ENCODE measurements at places on chromosomes 7 and 10. TPM values are rescaled to one million over a fixed set of nuclear protein-coding genes. Genes with fewer than 3 reads are reported as not detected.

- DNase-seq = no peak
These were observed 149.0 kb downstream of the NRCAM start for GRCh38 chr7:108307194-108307593.

DNA sequence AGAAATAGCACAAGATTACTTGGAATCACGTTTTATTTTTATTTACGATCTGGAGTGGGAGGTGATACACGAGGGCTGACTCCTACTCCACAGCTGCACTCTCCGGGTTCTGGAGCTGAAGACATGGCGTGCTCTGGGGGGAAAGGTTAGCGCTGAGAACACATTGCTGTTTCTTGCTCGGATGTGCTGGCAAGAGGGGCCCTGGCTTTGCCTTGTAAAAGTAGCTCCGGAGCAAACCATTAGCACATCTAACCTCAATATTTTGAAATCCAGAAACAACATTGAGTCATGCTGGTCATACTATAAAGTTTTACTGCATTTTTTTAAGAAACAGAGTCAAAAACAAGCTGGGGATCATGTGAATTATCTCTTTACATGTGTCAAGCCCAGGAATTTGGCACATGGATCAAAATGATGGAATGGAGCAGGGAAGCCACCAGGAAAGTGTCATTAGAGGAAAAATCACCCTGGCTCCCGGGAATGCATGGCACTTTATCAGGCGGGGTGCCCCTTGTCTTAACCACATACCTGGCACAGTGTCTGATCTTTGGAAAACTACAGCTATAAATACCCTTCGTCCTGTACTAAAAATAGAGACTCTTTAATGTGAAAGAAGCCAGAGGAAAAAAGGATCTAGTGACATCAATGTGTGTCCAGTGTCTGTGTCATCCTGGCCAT is 31.6 kb upstream of the LYZL1 start:
- DNase-seq = peak; percentile 74

DNA sequence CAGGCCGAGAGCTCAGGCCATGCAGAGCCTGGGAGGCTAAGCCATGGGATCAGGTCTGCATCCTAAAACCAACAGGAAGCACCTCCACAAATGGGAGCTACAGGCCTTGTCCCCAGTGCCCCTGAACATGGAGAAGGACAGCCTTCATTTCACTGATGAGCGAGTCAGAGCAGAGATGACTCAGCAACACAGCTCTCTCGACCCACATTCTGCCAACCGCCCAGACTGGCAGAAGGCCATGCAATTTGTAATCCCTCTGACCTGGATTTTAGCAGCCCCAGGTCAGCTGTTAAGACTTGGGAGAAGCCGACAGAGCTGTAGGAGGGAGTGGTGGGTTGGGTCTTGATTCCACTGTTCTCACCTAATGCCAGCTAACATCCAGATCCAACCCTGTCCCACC is 25.5 kb downstream of the VOPP1 start:
- peak; percentile 78 for DNase-seq

DNA sequence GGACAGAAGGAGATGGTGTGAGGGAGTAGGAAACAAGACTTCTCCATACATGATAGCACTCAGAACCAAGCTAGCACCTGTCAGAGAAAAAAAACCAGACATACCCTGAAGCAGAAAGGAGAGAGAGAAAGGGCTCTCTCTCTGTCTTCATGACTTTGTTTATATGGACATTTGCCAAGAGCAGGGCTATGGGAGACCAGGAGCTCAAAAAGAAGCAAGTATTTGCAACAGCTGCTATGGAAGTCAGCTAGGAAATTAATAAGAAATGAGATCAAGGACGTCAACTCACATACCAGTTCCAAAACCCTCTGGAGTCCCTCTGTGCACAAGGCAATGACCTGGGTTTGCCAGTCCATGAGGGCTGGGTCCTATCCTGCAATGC is 111.6 kb downstream of the SGMS1 start:
- DNase-seq = no peak

- no peak for DNase-seq
These were observed 557 bp upstream of the LSM8 start for GRCh38 chr7:118183428-118183785.

DNA sequence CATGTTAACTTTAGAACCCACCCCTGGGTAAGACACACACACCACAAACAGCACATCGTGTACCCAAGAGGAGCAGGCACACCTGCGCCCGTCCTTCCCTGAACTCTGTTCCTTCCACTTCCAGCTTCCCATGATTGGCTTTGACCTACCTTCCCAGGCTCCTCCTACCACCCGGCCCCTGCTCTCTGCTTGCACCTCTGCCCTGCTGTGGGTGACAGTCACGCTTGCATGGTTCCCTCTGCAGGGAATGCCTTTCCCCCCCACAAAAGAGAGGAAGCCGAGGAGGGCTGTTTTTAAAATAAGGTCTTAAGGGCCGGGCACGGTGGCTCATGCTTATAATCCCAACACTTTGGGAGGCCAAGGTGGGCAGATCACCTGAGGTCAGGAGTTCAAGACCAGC is 16.4 kb downstream of the SFXN4 start:
- DNase-seq = no peak

GRCh38 chr10:61795551-61795950 is 105.9 kb upstream of the ARID5B start:
- DNase-seq = no peak

- no peak for DNase-seq
These were observed 237.1 kb upstream of the SHH start for GRCh38 chr7:156049366-156049765.

DNA sequence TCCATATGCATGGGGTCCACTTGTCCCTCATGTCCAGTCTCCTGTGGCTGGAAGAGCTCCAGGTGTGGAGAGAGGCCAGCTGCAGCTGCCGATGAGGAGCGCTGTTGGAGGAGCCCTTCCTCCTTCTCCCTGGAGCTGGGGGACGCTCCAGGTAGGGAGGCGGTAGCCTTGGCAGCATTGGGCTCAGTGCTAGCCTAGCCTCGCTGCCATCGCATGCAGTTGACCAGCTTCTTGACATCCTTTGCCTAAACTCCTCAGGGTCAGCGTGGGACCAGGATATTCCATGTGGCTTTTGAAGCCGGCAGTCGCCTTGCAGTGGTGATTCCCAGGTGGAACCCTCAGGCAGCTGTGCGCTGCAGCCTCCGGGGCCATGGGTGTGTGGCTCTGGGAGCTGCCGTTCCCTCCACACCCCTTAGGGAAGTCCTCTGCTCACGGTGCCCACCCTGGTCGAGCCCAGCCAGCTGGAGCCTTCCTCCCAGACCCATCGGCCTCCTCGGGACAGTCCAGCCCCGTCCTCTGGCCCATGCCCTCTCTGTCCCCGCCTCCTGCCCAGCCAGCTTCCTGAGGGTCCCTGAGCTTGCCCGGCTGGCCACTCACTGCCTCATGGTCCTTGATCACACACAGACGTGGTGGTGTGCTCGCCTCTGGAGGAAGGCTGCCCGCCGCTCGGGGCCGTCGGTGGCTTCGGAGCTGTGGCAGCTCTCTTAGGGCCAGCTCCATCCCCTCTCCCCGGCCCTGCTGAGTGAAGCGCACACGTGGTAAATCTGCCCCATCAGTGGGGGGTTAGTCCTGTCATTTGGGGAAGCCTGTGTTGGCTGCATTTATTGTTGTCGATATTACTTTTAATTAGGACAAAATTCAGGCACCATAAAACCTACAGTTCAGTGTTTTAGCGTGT is 21.2 kb downstream of the INPP5A start:
- DNase-seq = no peak

ARMH3 gene
- 38.1 TPM for polyA plus RNA-seq

COBL gene
- polyA plus RNA-seq = 27.0 TPM

HYAL4 gene
- polyA plus RNA-seq = not detected
